ENCODE measurements at places on chromosomes 13 and 19.

DNA sequence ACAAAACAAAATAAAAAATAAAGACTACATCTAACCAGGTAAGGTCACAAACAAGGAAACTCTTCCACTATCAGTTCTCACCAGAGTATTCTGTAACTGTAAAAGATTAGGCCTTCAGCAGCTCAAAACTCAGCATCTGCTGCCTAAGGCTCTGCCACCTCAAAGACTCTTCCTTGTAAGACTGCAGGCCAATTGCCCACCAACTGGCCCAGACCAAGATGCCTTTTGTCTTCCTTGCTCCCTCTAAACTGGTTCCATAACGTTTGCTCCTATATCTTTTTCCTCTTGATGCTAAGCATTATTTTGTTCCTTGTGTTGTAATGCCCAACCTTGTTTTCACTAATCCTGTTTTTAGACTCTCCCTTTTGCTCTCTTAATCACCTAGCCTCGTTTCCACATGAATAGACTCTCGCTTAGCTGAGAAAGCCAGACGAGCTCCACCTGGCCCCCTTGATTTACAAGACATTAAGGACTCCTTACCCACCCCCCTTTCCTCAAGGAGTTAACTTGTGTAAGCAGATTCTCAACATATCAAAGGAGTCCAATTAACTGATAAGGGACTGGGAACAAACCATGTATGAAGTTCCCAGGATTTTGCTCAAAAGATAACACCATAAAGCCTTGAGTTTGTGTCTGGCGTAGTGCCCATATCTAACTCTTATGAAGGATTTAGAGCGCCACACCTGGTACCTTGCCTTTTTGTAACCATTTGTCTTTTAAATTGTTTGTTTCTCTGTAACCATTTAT is 1.5 kb downstream of the ZNF814 start:
- no peak for DNase-seq

- DNase-seq, result no peak
Observed at GRCh38 chr13:97252735-97253134, 30.6 kb downstream of the MBNL2 start.

GRCh38 chr19:48480183-48480557 is 11.0 kb downstream of the CYTH2 start:
- no peak for DNase-seq

DNA sequence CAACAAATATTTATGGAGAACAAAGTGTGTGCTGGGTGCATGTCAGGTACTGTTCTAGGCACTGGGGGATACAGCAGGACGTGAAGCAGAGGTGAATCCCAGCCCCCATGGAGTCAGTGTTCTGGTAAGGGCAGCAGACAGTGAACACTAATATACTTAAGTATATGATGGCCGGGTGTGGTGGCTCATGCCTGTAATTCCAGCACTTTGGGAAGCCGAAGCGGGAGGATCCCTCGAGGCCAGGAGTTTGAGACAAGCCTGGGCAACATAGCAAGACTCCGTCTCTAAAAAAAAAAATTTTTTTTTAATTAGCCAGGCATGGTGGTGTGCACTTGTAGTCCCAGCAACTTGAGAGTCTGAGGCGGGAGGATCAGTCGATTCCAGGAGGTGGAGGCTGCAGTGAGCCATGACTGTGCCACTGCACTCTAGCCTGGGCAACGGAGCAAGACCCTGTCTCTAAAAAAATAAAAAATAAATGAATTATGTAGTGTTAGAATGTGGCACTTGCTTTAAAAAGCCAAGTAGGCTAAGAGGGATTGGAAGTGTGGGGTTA is 22.6 kb downstream of the CHST8 start:
- DNase-seq, result no peak

GRCh38 chr13:78258304-78258703 is 339.7 kb upstream of the EDNRB start:
- no peak for DNase-seq

DNA sequence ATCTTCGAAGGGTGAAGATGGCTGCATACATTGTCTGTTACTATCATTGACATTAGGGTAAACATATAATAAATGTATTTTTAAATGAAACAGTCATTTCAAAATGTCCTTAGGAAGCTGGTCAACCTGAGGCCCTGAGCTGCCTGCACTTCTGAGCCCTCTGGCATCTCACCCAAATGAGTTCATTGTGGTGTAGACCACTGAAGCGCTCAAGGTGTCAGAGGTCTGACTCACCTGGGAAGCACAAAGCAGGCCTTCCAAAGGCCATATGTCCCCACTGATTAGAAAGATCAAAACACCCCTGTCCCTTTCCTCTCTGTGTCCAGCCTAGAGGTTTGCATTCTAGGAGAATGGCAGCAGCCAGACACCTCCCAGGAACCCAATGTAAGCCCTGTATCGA is 59.6 kb downstream of the COL4A2 start:
- DNase-seq, result no peak

GRCh38 chr19:27964185-27964584 is 1248.8 kb downstream of the UQCRFS1 start:
- no peak for DNase-seq
